Activated naive CD4-positive, alpha-beta T cell treated with anti-CD3 and anti-CD28 coated beads for 36 hours (primary cell): ENCODE measurements at places on chromosomes 5 and 9.

GRCh38 chr9:91905237-91905650 is 44.8 kb downstream of the ROR2 start:
- DNase-seq: no peak

- no peak for DNase-seq
Observed at GRCh38 chr9:120136696-120137095, 443.3 kb downstream of the CDK5RAP2 start.

DNA sequence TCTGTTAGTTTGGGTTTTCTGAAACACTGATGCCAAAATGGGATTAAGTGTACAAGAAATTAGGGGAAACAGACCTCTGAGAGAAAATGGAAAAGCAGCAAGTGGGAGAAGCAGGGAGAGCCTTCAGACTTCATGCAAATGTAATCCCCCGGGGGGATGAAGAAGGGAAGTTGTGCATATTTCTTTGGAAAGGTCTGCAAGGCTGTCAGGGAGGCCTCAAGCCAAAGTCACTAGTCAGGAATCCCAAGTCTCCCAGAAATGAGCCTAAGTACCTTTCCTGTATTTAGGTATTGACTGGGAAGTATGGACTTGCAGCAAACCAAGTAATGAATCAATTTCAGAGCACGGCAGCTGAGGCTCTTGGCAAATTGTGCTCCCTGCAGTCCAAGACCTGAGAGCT is 2.2 kb downstream of the FTMT start:
- no peak for DNase-seq

DNA sequence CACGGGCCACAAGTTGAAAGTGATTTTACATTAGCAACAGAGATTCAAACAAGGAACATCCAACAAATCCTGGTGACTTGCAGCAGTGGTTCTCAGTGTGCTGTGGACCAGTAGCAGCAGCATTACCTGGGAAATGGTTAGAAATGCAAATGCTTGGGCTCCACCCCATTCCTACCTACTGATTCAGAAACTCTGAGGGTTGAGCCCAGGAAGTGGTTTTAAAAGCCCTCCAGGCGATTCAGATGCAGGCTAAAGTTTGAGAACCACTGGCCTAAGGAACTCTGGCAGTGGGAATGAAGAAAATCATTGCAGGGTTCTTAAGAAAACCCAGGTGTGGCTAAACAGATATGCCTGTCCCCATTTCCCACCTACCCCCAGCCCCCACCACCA is 398.8 kb downstream of the ENC1 start:
- no peak for DNase-seq

DNA sequence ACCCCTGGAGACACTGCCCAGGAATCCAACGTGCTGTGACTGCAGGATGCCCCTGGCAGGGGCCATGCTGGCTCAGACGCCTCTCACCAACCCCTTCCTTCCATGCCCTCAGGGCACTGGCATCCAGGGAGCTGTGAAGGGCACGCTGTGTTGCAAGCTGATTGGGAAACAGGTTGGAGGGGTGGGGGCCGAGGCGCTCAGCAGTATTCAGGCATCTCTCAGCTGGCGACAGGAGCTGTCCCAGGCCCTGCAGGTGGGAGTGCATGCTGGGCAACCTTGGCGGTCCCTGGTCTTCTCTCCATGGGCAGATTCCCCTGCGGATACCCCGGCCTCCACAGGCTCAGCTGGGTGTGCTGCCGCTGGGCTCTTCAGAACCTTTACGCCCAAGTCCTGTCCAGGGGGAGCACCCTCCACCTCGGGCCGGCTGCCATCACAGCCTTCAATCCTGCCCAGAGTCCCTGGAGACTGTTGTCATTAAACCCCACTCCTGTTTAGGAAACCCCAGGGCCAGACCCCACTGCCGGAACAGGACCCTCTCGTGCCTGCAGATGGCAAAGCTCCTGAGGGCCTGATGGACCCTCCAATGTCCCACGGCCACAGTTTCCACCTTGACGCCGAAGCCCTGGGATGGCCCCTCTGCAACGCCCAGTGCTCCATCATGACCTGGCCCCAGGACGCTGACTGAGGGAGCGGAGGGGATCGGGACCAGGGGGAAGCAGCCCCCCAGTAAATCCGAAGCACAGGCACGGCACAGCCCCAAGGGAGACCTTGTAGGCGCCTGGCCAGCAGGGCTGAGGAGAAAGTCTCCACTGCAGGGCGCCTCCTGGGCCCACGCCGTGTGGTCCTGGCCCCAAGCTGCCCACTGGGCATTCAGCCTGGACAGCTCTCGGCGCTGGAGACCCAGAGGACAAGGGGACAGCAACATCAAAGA is 9.3 kb downstream of the TPPP start:
- DNase-seq: no peak

- no peak for DNase-seq
Observed at GRCh38 chr9:136014147-136014923, 53.2 kb upstream of the UBAC1 start.

GRCh38 chr5:72209147-72210115 is 102.2 kb downstream of the MAP1B start:
- no peak for DNase-seq

DNA sequence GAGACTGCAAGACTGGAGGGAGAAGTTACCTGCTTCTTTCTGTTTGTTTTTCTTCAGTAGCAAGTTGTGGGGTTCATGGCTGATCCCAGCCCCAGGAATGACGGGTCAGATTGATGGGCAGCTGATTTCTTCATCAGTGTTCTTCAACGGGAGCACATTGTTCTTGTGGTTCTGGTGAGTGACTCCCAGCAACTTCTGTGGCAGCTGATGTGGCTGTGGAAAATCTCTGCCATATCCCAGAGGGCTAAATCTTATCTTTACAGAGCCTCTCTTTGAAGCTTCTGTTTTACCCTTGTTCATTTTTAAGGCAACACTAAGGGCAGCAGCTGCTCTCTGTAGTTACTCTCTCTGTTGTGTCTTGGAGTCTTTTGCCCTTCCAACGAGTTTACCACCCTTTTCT is 710.3 kb downstream of the PRELID2 start:
- no peak for DNase-seq
